ENCODE measurements at places on chromosomes 2 and 18.

GRCh38 chr18:36539674-36540231, 242.2 kb downstream of the FHOD3 start:
- DNase-seq, result no peak

- no peak for DNase-seq
Observed at GRCh38 chr2:220025207-220025606, 397.8 kb downstream of the SLC4A3 start.

- DNase-seq, result no peak
Observed at GRCh38 chr18:61850756-61851155, 42.1 kb downstream of the RNF152 start.

DNA sequence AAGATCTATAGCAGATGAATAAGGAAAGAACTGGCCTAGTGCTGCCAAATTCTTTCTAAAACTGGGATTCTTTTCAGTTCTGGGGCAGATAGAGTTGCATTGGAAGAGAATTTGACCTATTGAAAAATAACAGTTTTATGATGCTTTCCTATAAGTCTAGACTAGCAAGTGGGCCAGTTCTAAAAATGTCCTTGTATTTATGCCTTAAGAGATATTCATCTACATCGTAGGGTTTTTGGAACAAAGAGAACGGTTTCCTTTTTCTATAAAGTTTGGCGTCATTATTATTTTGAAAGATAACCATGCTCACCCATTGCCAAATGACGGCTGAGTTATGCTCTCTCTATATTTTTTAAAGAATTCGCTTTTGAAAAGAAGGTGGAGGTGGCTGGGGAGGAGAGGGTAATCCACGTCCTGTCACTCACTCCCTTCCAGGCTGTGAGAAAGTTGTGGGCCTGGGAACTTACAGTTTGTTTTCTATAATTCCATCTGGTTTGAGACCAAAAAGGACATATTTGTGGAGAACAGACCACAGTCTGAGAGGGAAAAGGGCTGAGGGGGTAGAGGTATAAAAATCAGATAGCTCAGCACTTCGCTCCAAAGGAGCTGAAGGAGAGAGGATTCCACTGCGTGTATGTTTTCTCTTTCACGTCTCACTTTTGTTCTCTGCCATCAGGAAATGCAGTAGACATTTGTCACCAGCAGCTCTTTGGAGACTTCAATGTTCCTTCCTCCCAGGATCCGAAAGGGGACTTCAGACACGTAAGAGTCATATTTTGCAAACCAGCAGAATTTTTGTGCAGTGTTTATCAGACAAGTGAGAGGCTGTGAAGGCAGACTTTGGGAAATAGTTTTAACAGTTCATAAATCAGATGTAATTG, 281.9 kb upstream of the FN1 start:
- DNase-seq, result no peak

GRCh38 chr2:60371219-60371618, 182.2 kb downstream of the BCL11A start:
- DNase-seq, result no peak

DNA sequence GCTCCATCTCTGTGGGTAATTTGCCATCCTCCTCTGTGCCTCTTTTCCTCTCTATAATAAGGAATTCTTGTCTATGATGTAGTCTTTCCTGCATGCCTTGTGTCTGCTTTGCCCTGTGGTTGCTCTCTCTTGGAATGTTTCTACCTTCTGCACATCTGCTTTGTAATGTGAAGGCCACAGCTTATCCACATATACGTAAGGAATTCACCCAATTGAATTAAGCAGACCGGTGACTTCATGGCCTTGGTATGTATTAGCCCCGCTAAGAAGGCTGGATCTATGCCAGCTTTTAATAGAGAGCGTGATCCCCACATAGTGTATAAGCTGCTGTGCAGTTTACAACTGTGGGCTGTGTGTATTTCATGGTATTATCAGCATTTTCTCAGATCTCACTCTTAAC, 274.7 kb downstream of the RNF144A start:
- DNase-seq, result no peak

DNA sequence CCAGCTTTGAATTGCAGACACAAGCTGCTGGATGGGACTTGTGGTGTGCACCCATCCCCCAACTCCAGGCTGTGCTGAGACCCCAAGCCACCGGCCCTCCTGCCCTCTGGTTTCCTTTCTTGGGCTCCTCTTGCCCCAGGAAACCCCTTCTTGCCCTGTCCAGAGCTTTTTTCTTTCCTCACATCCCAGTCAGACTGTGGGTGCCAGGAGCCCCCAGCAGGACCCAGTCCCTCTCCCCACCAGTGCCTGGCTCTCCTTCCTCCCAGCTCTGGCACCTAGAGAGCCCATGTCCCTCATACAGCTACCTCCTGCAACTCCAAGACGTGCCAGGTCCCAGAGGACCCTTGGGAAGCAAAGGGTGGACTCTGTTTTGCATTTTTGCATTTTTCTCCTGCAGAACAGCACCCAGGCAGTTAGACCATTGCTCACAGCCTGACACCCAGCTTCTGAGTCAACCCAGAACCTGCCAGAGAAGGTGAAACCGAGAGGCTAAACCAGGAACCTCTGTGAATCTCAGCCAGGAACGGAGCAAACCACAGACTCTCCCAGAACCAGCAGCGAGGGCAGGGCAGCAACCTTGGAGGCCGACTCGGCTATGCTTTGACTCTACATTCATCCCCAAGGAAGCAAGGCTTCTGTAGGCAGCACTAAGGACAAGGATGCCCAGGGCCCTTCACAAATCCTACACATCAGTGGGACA, 221.1 kb downstream of the ANAPC1 start:
- DNase-seq, result peak; percentile 68

GRCh38 chr18:36321658-36322407, 24.3 kb downstream of the FHOD3 start:
- DNase-seq, result no peak

DNA sequence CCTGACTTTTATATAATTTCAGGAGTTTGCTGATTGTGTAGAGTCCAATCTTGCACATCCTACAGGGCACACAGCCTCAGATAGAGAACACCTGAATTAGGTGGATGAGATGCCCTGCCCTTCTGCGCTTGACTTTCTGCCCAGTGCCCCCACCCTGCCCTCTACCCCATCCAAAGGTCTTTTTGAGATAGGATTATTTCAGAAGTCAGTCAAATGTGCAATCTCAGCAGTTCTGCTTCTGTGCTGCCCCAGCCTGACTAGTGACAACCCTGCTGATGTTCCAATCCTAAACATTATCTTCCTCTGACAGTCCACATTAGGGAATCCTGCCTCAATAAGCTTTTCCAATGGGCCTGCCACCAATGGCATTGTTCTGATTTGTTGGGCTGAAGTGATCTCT, 411.5 kb downstream of the TGIF1 start:
- no peak for DNase-seq

GRCh38 chr2:112096098-112096497, 41.0 kb downstream of the TMEM87B start:
- no peak for DNase-seq

DNA sequence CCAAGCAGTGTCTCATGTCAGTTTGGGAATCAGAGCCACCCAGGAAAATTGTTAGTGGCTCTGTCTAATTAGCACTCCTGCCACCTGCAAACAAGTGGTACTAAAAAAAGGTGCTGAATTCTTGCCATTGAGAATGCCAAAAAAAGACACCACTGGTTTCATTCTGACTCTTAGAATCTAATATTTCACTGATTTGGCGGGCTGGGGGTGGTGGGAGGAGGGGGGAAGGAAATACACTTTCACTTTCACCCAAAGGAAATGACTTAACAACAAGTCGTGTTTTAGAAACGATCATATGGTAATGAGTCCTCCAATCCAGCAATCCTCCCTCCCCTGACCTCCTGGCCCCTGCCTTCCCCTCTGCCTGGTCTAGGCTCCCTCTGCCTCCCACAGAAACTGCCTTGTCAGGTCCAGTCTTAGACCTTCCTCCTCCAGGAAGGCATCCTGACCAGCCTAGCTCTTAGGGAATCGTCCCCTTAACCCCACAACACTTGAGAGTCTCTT, 4.4 kb upstream of the KLHL29 start:
- DNase-seq, result peak; percentile 68

DNA sequence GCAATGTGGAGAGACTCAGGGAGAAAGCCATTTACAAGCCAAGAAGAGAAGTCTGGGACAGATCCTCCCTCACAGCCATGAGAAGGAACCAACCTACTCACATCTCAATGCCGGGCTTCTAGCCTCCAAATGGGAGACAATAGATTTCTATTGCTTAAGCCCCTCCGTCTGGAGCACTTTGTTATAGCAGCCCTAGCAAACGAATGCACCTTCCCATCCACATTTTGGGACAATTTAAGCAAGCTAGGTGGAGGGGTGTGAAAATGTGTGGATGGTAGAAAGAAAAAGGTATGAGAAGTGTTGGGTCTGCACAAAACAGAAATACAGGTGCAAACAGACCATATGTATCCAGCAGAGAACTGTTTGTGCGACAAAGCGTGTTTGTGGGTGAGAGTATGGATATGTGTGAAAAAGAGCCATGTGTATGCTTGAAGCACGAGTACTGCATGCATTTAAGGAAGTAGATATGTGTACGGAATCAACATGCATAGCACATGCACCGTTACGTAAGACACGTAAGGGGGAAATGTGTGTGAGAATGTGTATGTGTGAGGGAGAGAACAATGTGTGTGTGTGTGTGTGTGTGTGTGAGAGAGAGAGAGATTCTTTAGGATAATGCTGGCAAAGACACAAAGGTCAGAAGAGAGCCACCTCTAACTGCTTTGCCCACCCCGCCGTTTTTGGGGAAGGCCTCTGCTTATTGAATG, 13.1 kb upstream of the E2F6 start:
- no peak for DNase-seq

DNA sequence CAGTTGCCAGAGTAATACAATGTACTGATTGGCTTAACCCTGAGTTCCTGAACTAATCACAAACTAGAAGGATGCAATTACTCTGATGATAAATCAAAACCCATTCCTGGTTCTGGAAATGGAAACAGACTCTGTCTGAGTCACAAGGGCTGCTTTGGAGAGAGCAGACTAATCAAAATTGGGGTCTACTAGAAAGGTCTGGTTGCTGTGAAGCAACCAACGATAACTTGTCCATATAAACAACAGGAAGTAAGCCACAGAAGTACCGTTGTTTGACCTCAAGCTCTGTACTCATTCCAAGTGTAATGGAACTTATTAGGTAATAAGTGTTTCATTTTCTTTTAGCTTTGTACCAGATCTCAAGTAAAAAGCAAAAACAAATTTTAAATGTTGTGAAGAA, 49.7 kb downstream of the RASGRP3 start:
- DNase-seq, result peak; percentile 44

- DNase-seq, result no peak
Observed at GRCh38 chr2:63764630-63765029, 77.1 kb upstream of the UGP2 start.

DNA sequence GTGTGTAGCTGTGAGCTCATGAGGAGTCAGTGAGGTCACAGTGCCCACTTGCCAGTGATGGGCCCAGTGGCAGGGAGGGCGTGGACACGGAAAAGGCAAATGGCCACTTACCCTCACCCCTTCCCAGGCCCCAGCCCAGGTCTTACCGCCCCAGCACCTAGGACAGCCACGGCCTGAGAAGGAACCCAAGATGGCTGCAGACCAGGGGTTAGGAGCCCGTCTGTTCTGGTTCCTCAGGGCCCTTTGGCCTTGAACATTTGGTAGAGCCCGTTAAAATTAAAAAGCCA, 74.1 kb downstream of the EMX1 start:
- DNase-seq, result no peak

GRCh38 chr2:217269701-217270484, 410.0 kb upstream of the TNP1 start:
- no peak for DNase-seq

DNA sequence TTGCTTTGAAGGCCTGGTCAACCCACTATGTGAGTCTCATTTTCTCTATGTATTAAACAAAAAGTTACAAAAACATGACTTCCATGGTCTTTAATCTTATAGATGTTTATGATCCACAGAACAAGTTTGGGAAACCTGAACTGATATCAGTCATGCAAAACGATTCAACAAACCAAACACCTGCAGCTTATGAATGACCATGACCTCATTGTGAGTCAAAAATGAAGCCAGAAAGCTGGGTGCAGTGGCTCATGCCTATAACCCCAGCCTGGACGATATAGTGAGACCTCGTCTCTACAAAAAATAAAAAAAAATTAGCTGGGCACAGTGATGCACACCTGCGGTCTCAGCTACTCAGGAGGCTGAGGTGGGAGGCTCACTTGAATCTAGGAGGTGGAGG, 270.4 kb upstream of the CCDC68 start:
- DNase-seq, result no peak

All from GM13976 (cell line).